T-helper 2 cell treated with Interferon-gamma antibody and Interleukin-4, amounts not matched to agents 5 μg/mL and 100 μg/mL, for 36 hours (primary cell): ENCODE measurements at places on chromosomes 2 and 18.

GRCh38 chr2:197294260-197294659 is 16.3 kb downstream of the ANKRD44 start:
- peak overlapping the region; percentile 79 for H3K4me3 ChIP-seq
- DNase-seq, result no peak
- peaks cover 81% of the 10 kb centered on the region for H3K4me1 ChIP-seq

DNA sequence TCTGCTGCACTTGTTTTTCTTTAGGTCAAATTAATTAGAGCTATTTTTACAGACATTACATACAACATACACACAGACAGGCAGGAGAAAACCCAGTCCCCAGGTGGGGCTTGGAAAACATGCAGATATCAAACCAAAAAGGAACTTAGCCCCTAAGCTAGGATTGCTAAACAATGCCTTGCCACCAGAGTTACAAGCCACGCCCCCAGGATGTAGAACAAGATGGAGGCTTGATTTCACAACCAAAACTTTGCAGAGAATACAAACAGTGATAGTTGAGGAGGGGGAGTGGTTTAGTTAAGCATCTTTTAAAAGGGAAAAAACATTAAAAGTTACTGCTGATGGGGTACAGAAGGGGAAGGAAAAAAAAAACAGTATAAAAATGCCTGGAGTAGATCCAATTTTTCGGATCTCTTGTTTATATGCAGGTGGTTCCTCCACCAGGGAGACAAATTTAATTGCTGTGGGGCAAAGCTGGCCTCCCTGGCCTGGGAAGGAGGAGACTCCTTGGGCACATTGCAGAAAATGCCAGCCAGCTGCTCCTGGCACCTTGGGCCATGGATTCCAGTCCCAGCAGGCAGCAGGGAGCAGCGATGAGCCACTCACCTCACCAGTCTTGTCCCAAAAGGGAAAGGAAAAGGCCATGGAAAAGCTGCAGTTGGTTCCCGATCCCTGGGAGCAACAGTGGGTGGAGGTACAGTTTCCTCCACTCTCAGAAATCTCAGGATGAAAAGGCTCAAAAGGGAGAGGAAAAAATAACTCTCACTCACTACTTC is 348.4 kb upstream of the REG3G start:
- no peak overlapping the region for H3K27ac ChIP-seq
- H3K4me3 ChIP-seq, result no peak overlapping the region
- H3K4me1 ChIP-seq, result no peaks in the 10 kb centered on the region
- H3K27me3 ChIP-seq, result no peaks in the 10 kb centered on the region
- no peak for DNase-seq

GRCh38 chr2:223826995-223827394 is 10.4 kb downstream of the AP1S3 start:
- H3K4me1 ChIP-seq, result peaks cover 6% of the 10 kb centered on the region
- no peak for DNase-seq
- H3K36me3 ChIP-seq, result no peaks in the 10 kb centered on the region
- H3K4me3 ChIP-seq, result no peak overlapping the region
- no peak overlapping the region for H3K27ac ChIP-seq

GRCh38 chr2:180553094-180553715 is 427.2 kb upstream of the UBE2E3 start:
- no peaks in the 10 kb centered on the region for H3K4me1 ChIP-seq
- no peak for DNase-seq
- no peak overlapping the region for H3K4me3 ChIP-seq
- no peak overlapping the region for H3K27ac ChIP-seq
- no peaks in the 10 kb centered on the region for H3K36me3 ChIP-seq

- H3K4me3 ChIP-seq, result no peak within 1 kb of the TSS
- no peaks in the 10 kb centered on the region for H3K36me3 ChIP-seq
- H3K27ac ChIP-seq, result no peak within 1 kb of the TSS
Measured at GRCh38 chr2:219309278-219309677, at the start of gene PTPRN. TSS of gene PTPRN (minus strand) at chr2:219309401. CDS start at chr2:219309332, 69 bp downstream.

DNA sequence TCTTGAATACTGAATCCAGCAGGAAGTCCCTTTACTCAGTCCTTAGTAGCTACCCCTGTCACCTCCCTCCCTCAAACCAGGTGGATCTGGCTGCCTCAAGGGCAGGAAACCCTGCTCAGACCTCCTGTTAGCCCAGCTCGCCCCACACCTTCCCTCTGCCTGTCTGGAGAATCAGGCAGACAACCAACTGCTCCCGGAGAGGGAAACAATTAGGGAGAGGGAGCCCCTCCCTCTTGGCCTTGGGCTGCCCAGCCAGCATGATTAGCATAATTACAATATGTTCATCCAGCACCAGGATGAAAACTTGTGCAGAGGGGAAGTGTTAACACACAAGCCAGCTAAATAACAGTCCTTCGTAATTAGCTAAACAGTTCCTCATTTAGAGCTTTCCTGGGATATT is 185.5 kb downstream of the C1D start:
- H3K4me3 ChIP-seq, result no peak overlapping the region
- H3K36me3 ChIP-seq, result no peaks in the 10 kb centered on the region
- no peaks in the 10 kb centered on the region for H3K4me1 ChIP-seq
- peaks cover 2% of the 10 kb centered on the region for H3K27me3 ChIP-seq

DNA sequence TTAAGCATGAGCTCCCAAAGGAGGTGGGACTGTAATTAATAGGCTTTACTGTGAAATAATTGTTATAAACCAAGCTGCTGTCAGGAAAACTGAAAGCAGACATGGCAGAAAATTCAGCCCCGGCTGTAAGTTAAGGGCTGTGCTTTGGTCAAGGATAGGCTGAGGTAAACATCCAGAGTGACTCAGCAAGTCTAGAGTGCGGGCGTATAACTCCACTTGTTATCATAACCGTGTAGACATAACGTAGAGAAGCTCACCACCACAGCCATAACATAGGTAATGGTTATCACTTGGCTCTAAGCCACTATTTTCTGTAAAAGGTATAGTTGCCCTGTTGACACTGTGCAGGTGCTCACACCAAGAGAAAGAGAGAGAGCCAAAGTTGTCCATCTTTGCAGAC is 316.8 kb downstream of the DCDC2C start:
- H3K27ac ChIP-seq, result no peak overlapping the region
- H3K4me1 ChIP-seq, result no peaks in the 10 kb centered on the region
- no peaks in the 10 kb centered on the region for H3K36me3 ChIP-seq

- H3K4me1 ChIP-seq, result no peaks in the 10 kb centered on the region
- no peaks in the 10 kb centered on the region for H3K27me3 ChIP-seq
- H3K4me3 ChIP-seq, result no peak overlapping the region
- H3K36me3 ChIP-seq, result no peaks in the 10 kb centered on the region
Measured at GRCh38 chr18:59008302-59008974, 131.2 kb upstream of the SEC11C start.

- H3K27ac ChIP-seq, result no peak overlapping the region
- no peak overlapping the region for H3K4me3 ChIP-seq
- H3K36me3 ChIP-seq, result no peaks in the 10 kb centered on the region
- no peak for DNase-seq
Measured at GRCh38 chr2:41182961-41183360, 731.1 kb upstream of the SLC8A1 start.

GRCh38 chr2:27501042-27501441 is 4.4 kb downstream of the GCKR start:
- H3K4me3 ChIP-seq, result no peak overlapping the region
- H3K27me3 ChIP-seq, result peaks cover 31% of the 10 kb centered on the region
- H3K27ac ChIP-seq, result no peak overlapping the region
- no peaks in the 10 kb centered on the region for H3K36me3 ChIP-seq
- H3K4me1 ChIP-seq, result no peaks in the 10 kb centered on the region

GRCh38 chr18:48767090-48767690 is 183.6 kb downstream of the SMAD7 start:
- H3K4me1 ChIP-seq, result no peaks in the 10 kb centered on the region
- no peak overlapping the region for H3K27ac ChIP-seq
- DNase-seq, result no peak
- H3K4me3 ChIP-seq, result no peak overlapping the region

GRCh38 chr18:48100165-48100575 is 169.7 kb upstream of the SMAD2 start:
- H3K27me3 ChIP-seq, result peaks cover 26% of the 10 kb centered on the region
- DNase-seq, result no peak
- no peak overlapping the region for H3K27ac ChIP-seq
- no peak overlapping the region for H3K4me3 ChIP-seq

- no peak for DNase-seq
- peaks cover 5% of the 10 kb centered on the region for H3K36me3 ChIP-seq
- no peaks in the 10 kb centered on the region for H3K27me3 ChIP-seq
Measured at GRCh38 chr2:8132351-8132831, 549.5 kb upstream of the ID2 start.

GRCh38 chr2:44360749-44361329 is 455 bp downstream of the PREPL start:
- H3K36me3 ChIP-seq, result peaks cover 7% of the 10 kb centered on the region
- peak overlapping the region; percentile 98 for H3K4me3 ChIP-seq
- DNase-seq, result peak; percentile 15
- no peaks in the 10 kb centered on the region for H3K27me3 ChIP-seq
- H3K27ac ChIP-seq, result peak overlapping the region; percentile 99

DNA sequence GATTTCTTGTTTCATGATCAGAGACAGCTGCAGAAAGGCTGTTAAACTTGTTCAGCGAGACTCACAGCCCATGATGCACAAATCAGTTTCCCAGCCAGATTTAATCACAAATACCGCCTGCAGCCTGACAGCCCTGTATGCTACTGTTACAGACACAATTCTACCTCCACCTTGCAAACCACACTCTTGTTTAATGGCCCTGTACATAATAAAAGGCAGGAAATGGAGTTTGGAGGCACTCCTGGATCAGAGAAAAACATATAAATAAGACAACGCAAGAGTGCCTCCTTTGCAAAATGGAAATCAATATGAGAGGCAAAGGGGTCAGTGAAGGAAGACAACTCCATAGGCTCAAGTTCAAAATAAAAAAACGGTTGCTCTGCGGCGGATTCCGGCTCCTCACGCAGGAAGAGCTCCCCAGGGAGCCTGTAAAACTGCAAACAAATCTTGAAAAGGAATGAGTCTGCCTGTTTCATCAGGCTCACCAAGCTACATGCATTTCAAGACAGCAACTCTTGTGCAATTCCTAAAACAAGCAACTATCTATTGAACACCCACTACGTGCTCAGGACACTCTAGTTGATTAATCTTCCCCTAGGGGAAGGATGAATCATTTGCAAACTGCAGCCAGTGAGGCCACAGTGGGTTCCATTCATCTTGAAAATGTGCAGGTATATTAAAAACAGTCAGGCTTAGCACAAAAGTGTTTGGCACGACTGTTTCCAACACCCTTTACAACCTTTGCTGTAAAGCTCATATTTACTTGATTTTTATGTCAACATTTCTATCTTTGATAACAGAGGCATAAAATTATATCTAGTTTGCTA is 37.5 kb downstream of the TBC1D8 start:
- no peaks in the 10 kb centered on the region for H3K36me3 ChIP-seq
- no peak overlapping the region for H3K27ac ChIP-seq
- H3K27me3 ChIP-seq, result peaks cover 3% of the 10 kb centered on the region
- H3K4me3 ChIP-seq, result no peak overlapping the region

GRCh38 chr2:181848261-181848886 is 43.2 kb upstream of the ITPRID2 start:
- peaks cover 5% of the 10 kb centered on the region for H3K27me3 ChIP-seq
- DNase-seq, result no peak
- H3K27ac ChIP-seq, result no peak overlapping the region

GRCh38 chr2:215702116-215702902 is 266.4 kb upstream of the FN1 start:
- no peak overlapping the region for H3K4me3 ChIP-seq
- H3K4me1 ChIP-seq, result no peaks in the 10 kb centered on the region
- H3K27me3 ChIP-seq, result no peaks in the 10 kb centered on the region
- no peak overlapping the region for H3K27ac ChIP-seq
- H3K36me3 ChIP-seq, result no peaks in the 10 kb centered on the region

DNA sequence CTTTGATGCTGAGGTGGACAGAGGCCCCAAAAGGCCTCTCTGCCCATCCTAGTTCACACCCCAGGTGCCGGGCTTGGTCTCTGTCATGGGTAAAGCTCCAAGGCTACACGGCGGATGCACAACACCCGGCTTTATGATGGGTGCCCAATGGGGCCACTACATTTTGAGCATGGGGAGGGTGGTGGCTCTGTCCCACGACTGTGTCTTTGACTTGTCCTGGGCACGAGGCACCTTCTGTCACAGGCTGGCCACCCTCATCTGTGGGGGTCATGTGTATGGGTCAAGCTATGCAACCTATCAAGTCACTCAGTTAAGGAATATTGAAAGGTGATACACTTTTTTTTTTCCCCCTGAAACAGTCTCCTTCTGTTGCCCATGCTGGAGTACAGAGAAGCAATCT is 63.7 kb downstream of the EDAR start:
- H3K27ac ChIP-seq, result no peak overlapping the region
- H3K4me3 ChIP-seq, result no peak overlapping the region
- H3K36me3 ChIP-seq, result no peaks in the 10 kb centered on the region
- H3K4me1 ChIP-seq, result no peaks in the 10 kb centered on the region
- no peaks in the 10 kb centered on the region for H3K27me3 ChIP-seq

DNA sequence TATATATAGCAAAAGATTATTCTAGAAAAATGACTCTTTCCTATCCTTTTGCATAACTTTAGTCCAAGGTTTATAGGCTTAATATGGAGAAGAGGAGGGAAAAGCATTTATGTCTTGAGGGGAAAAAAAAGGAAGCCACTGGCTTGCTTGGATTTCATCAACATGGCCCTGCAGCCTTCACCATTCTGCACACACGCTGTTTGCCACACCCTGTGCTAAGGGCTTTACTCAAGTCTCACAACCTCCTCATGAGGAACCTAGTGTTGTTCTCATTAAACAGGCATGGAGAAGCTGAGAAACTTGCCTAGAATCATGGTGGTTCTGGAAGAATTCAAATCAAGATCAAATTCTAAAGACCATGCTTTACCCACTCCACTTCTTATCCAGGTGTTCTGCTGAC is 117.3 kb upstream of the TTC39C start:
- DNase-seq, result no peak
- H3K36me3 ChIP-seq, result no peaks in the 10 kb centered on the region
- peaks cover 3% of the 10 kb centered on the region for H3K4me1 ChIP-seq

- no peak for DNase-seq
- peak overlapping the region; percentile 74 for H3K27ac ChIP-seq
- peaks cover 37% of the 10 kb centered on the region for H3K4me1 ChIP-seq
Measured at GRCh38 chr2:8522687-8523086, 159.2 kb upstream of the ID2 start.

GRCh38 chr18:67973916-67974315 is 457.4 kb upstream of the DSEL start:
- no peaks in the 10 kb centered on the region for H3K36me3 ChIP-seq
- no peak for DNase-seq
- no peak overlapping the region for H3K4me3 ChIP-seq

DNA sequence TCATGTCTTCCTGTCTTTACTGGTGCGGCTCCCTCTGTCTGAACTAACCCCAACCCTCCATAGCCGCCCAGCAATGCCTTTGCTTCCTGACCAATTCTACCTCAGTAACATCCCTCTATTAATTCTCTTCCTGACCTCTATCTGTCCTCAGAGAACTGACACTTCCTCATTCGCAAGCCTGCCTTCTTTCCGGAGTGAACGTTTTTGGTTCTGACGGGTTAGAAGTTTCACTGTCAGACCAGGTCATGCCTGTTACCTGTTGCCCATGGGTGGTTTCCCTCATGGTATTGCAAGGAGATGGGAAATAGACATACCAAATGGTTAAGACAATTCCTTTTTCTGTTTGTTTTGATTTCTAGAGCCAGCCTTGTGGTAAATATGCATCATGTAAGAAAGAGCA is 453.4 kb upstream of the SLC14A2 start:
- no peaks in the 10 kb centered on the region for H3K36me3 ChIP-seq
- H3K4me3 ChIP-seq, result no peak overlapping the region
- peaks cover 15% of the 10 kb centered on the region for H3K27me3 ChIP-seq
- no peaks in the 10 kb centered on the region for H3K4me1 ChIP-seq
